Smooth muscle cell of the pulmonary artery (primary cell): ENCODE measurements at places on chromosomes 12 and 14. TPM values are rescaled to one million over a fixed set of nuclear protein-coding genes. Genes with fewer than 3 reads are reported as not detected.

Gene ACOT4
- 0.76 and 0.98 TPM in 2 replicates for total RNA-seq

Gene RBMS2
- total RNA-seq = 26.2 and 27.9 TPM in 2 replicates

Gene FSCB
- not detected in 2 replicates for total RNA-seq

Gene BEGAIN
- total RNA-seq = 0.26 and 0.78 TPM in 2 replicates

Gene TSHR
- under 0.01 TPM in 1 of 2 replicates, not detected in the other for total RNA-seq

Gene MYF6
- not detected in 2 replicates for total RNA-seq

Gene C12orf43
- 13.7 and 14.0 TPM in 2 replicates for total RNA-seq

Gene AHSA1
- 86.5 and 101 TPM in 2 replicates for total RNA-seq

Gene CCNB1IP1
- total RNA-seq = 34.1 and 36.6 TPM in 2 replicates

Gene ZFHX2
- total RNA-seq = 0.52 and 0.83 TPM in 2 replicates

Gene NPFF
- total RNA-seq = not detected in 2 replicates

Gene IFNG-AS1
- 0.07 TPM in 1 of 2 replicates, not detected in the other for total RNA-seq

Gene LUM
- 115 and 562 TPM in 2 replicates for total RNA-seq

Gene CMKLR1
- total RNA-seq = 2.9 and 5.4 TPM in 2 replicates

Gene GCH1
- total RNA-seq = 0.79 and 1.4 TPM in 2 replicates

Gene GPR65
- 0.07 and 0.26 TPM in 2 replicates for total RNA-seq

Gene ERBB3
- total RNA-seq = 0.10 and 0.52 TPM in 2 replicates

Gene CLEC4C
- not detected in 2 replicates for total RNA-seq

Gene TAMALIN
- 2.7 and 5.0 TPM in 2 replicates for total RNA-seq

Gene DLGAP5
- total RNA-seq = 2.8 and 10.2 TPM in 2 replicates

Gene STYK1
- total RNA-seq = 0.53 and 2.3 TPM in 2 replicates

Gene INSM2
- not detected in 2 replicates for total RNA-seq

Gene IKZF4
- total RNA-seq = 2.4 and 2.7 TPM in 2 replicates

Gene KRT73
- total RNA-seq = not detected in 2 replicates

Gene SCN8A
- 19.2 and 33.1 TPM in 2 replicates for total RNA-seq

Gene SFSWAP
- 16.6 and 21.4 TPM in 2 replicates for total RNA-seq

Gene ACRBP
- 0.13 and 0.26 TPM in 2 replicates for total RNA-seq

Gene KCTD10
- total RNA-seq = 52.2 and 80.9 TPM in 2 replicates

Gene SERPINA10
- not detected in 2 replicates for total RNA-seq

Gene HOXC12
- total RNA-seq = not detected in 2 replicates
